ENCODE measurements at places on chromosomes 2 and 18. TPM values are rescaled to one million over a fixed set of nuclear protein-coding genes. Genes with fewer than 3 reads are reported as not detected.

The CHST10 gene
- 8.6 TPM for total RNA-seq

The CAVIN2 gene
- total RNA-seq, result 41.2 TPM

The ELOA2 gene
- not detected for total RNA-seq

The AMER3 gene
- total RNA-seq, result not detected

The DSG3 gene
- under 0.01 TPM for total RNA-seq

The IL1B gene
- total RNA-seq, result 229 TPM

The SERPINB8 gene
- 14.4 TPM for total RNA-seq

The COL4A4 gene
- 24.0 TPM for total RNA-seq

The REG3A gene
- not detected for total RNA-seq

The RNF125 gene
- total RNA-seq, result 0.28 TPM

The ANKRD62 gene
- under 0.01 TPM for total RNA-seq

The IAH1 gene
- total RNA-seq, result 56.4 TPM

The DPP10 gene
- not detected for total RNA-seq

The ASTL gene
- total RNA-seq, result not detected

The PLEK gene
- under 0.01 TPM for total RNA-seq

The CTNNA2 gene
- under 0.01 TPM for total RNA-seq

The MRPL53 gene
- 37.5 TPM for total RNA-seq

The NRBP1 gene
- total RNA-seq, result 100 TPM

The RNMT gene
- total RNA-seq, result 20.3 TPM

The RAPH1 gene
- total RNA-seq, result 14.2 TPM

The TDRD15 gene
- total RNA-seq, result not detected

All from regular cardiac myocyte (primary cell).